Occipital lobe (tissue), 3 donors: ENCODE measurements at places on chromosomes 12 and 14. TPM values are rescaled to one million over a fixed set of nuclear protein-coding genes. Genes with fewer than 3 reads are reported as not detected.

SNRNP35 gene
- total RNA-seq = 25.4 TPM

SLC39A2 gene
- total RNA-seq = not detected

KCNH3 gene
- 7.5 TPM for total RNA-seq

MUCL1 gene
- total RNA-seq = not detected

TEX22 gene
- 0.31 TPM for total RNA-seq

BCAT1 gene
- 45.2 TPM for total RNA-seq

NEUROD4 gene
- 3.9 TPM for total RNA-seq

JAG2 gene
- 31.7 TPM for total RNA-seq

RHOJ gene
- total RNA-seq = 2.3 TPM

TPH2 gene
- total RNA-seq = not detected

DYNLL1 gene
- 252 TPM for total RNA-seq

DNA sequence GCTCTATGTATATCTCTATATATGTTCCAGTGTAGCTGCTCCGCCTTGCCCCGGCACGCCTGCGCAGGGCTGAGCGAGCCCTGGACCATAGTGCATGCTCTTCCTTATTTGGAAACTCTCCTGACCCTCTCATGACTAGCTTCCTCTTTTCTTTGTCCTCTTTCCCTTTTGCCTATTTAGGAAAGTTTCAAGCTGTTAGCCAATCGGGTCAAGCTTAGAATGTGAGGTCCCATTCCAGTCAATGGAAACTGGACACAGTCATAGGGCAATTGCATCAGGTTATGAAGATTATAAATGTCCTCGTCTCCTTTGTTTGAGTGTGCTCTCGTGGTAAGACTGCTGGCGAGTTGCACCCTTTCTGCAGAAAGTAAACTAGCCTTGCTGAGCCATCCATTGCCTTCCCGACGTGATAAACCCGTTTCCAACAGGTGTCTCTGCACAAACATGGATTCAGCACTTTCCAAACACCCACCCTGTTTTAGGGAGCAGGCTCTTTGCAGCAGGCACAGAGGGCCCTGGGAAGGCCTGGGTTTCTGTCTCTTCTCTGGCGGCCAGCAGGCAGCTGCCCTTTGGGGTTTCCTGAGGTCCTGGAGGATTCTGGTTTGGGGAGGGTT is 30.9 kb downstream of the CCDC92 start:
- DNase-seq = no peak

DNA sequence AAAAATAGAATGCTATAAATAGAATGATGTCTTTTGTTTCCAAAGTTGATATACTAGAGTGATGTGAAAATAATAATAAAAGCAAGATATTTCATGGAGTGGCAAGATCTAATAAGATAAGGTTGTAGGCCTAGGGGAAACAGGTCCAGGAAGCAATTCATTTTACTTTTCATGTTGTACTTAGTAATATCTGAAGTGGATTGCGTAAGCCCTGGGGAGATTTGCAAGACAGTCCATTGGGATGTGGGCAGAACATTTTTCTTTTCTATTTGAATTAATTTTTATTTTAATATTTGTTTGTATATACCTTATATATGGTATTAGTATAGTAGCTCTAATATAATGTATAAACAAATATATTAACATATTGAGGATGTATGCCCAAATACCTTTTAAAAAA is 7.5 kb downstream of the NUBPL start:
- no peak for DNase-seq

GRCh38 chr12:44384136-44384535 is 492.0 kb downstream of the NELL2 start:
- DNase-seq = no peak

DNA sequence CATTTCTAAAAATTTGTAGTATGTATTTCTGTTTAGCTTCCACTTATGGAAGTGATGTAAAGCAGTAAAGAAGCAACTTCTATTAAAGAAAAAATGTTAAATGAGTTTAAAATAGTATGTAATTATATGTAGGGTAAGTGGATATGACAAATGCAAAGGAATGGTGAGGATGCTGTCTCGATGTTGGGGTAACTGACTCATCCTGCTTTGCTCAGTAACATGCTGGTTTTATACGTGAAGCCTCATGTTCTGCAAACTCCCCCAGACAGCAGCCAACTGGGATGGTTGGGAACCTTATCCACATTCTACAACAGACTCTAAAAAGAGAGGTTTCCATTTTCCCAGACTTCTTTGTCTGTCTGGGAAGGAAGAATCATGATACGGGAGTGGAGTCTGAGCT is 1006.4 kb upstream of the TMEM132C start:
- DNase-seq = no peak

DNA sequence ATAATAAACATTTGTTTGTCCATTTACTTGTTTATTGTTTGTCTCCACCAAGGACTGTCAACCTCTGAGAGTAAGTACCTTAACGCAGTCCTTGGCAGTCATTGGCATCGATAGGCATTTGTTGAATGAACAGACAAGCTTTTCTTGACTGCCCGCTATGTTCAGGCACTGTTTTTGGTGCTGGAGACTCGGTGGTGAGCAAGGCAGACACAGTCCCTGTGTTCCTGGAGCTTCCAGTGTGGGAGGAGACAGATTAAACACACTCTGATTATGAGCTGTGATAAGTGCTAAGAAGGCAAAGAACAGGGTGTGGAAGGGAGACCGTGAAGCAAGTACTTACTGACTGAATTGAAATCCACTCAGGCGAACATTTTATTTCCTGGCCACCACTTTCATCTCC is 1.2 kb downstream of the ATP6V0A2 start:
- DNase-seq = peak; percentile 20

GRCh38 chr14:101009531-101009930 is 106.0 kb upstream of the RTL1 start:
- DNase-seq = no peak

GRCh38 chr12:69880571-69880970 is 55.5 kb downstream of the MYRFL start:
- DNase-seq = no peak

- DNase-seq = no peak
Measured at GRCh38 chr14:72457641-72458040, 436.3 kb downstream of the DPF3 start.

DNA sequence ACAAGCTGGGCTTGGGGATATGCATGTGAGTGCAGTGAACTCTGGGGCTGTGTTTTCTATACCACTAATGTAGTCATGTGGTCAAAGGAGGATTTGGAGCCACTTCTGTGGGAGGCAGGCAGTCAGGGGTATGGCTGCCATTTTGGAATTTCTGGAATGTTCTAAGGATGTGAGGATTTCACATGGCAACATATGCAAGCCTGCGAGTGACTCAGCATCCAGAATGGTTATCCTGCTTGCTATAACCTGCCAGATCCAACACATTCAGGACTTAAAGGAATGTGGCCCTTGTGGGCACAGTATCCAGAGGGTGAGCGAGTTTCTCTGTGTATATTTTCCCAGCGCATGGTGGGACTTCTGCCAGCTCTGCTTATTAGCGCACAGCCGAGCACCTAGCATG is 249.2 kb upstream of the PWP1 start:
- no peak for DNase-seq

DNA sequence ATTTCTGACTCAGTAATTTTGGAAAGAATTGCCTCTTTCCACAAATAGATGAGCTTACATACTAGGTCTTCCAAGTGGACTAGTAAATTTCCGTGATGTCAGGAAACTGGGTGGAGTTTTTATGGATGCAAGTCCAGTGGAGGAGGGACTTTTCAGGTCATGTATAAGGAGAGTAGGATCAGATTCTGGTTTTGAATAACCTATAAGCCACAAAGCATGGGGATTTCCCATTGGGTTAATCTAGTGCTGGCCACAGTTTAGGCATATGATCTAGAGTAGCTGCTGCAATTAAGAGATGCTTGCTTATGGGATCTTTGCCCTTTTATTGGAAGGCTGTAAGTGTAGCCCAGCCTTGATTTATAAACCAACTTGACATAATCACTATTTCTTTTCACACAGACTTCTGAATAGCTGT is 33.8 kb downstream of the STK38L start:
- no peak for DNase-seq

- no peak for DNase-seq
Measured at GRCh38 chr12:84165998-84166571, 746.5 kb downstream of the SLC6A15 start.

DNA sequence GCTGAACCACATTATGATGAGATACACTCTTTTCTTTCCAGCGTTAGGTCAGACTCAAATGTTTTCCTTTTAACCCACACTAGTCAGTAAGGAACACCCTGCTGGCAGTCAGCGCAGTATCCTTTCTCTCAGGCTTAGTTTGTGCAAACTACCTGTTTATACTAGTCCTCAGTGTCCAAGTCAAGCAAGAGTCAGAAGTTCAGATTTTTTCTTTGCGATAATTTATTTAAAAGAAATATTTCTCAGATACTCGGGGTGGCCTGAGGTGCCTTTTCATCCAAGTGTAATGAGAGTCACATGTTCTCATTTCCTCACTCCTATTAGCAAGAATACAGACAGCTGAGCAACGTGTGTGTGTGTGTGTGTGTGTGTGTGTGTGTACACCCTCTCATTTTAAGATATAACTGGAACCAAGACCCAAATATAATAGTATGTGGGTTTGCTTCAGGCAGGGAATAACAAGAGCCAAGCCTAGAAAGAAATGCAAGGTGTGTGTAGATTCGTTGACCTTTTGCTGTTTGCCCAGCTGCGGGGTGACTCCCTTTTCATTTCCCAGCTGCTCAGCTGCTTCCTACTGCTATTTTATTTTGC is 182.7 kb downstream of the KICS2 start:
- DNase-seq = no peak

GRCh38 chr12:65430571-65431306 is 152.3 kb downstream of the MSRB3 start:
- DNase-seq = no peak

DNA sequence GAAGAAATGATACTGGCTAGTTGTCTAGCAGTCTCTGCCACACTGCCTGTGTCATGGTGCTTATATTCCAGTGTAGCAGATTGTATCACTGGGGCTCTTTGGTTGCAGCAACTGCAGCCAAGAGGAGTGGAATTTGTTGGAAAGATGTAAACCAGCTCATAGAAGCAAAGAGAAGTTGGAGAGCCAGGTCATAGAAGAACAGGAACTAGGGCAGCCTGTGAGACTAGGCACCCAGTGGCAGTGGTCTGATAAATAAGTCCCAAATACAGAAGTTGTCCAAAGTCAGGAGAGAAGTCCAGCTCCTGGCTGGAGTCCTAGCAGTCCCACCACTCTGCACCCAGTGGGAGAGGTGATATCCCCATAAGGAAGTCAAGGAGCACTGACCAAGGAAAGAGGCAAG is 172.5 kb upstream of the ARID2 start:
- DNase-seq = no peak

- DNase-seq = no peak
Measured at GRCh38 chr14:22338381-22338780, 250.6 kb downstream of the DAD1 start.

DNA sequence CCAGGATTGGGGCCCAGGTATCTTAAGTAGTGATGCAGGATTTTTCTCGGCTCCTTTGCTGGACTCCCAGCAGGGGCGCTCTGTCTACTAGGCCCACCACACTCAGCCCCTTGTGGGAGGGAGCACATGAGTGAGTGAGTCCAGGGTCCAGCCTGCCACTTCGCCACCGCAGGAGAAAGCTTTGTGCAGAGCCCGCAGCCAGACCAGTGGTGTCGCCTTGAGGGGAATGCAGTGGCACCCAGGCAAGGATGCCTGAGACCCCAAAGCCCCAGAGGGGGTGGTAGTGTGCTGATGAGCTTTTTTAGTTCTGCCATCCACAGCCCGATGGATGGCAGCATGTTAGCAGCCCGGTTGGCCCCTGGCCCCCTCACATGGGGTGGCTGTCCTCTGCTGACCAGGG is 5.4 kb upstream of the MRPS35 start:
- DNase-seq = no peak

DNA sequence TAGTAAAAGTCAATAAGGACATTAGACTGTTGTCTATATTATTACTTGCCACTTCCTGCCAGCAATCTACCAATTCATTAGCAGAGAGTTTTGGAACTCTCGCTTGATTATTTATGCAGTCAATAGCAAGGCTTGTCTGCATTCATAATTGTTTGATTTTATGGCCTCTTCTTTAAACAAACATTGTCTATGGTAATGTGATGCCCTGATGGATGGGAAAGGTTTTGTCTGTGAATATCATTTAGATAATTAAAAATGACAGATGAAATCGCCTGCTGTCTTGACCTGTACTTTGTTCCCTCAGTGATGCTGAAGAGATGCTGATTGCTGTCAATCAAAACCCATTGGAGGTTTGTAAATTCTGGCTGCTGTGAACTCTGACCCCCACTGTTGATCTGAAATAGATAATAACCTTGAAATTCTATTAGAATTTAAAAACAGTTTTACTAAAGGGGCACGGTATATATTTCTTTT is 455.3 kb downstream of the NPAS3 start:
- no peak for DNase-seq

GRCh38 chr14:85308531-85309300 is 221.2 kb upstream of the FLRT2 start:
- DNase-seq = no peak

- no peak for DNase-seq
Measured at GRCh38 chr12:25769082-25769945, 189.2 kb upstream of the RASSF8 start.

DNA sequence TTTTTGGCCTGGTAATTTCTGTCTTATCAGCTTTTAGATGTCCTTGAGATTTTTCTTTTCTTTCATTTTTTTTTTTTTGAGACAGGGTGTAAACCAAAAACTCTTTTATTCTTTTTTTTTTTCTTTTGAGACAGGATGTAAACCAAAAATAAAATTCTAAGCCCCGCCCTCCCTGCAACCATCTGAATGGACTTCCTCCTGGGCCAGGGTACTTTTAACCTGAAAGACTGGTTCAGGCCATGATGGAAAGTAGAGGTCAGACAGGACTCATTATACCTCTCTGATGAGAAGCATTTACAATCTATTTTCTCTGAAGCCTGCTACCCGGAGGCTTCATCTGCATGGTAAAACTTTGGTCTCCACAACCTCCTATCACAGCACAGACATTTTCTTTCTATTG is 33.5 kb upstream of the TCL1B start:
- no peak for DNase-seq

DNA sequence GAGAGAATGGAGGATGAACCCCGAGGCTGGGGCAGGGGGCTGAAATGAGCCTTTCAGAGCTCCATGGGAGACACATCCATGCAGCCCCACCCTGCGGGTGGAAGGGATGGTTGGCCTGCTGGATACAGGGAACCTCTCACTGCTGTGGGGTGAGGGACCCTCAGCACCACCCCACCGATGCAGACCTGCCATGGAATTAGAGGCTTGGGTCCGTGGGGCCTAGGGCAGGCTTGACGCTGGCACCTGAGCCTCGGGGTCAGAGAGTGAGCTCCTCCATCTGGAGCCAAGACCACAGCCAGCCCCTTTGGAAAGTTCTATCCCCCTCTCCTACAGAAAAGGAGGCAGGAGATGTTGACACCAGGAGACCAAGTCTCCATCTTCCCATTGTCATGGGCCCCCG is 7.4 kb upstream of the KRT74 start:
- DNase-seq = no peak

GRCh38 chr14:64562436-64562835 is 12.7 kb downstream of the PPP1R36 start:
- no peak for DNase-seq
